ENCODE measurements at places on chromosomes 3 and 15. TPM values are rescaled to one million over a fixed set of nuclear protein-coding genes. Genes with fewer than 3 reads are reported as not detected.

IL20RB gene
- total RNA-seq: 0.91 TPM

SPESP1 gene
- total RNA-seq: not detected

RLBP1 gene
- total RNA-seq: not detected

GOLGA6L7 gene
- total RNA-seq: not detected

SPATA12 gene
- 0.47 TPM for total RNA-seq

SCAMP5 gene
- 15.0 TPM for total RNA-seq

AP3B2 gene
- 0.94 TPM for total RNA-seq

SLC12A1 gene
- total RNA-seq: not detected
